ENCODE measurements at places on chromosomes 16 and 17.

DNA sequence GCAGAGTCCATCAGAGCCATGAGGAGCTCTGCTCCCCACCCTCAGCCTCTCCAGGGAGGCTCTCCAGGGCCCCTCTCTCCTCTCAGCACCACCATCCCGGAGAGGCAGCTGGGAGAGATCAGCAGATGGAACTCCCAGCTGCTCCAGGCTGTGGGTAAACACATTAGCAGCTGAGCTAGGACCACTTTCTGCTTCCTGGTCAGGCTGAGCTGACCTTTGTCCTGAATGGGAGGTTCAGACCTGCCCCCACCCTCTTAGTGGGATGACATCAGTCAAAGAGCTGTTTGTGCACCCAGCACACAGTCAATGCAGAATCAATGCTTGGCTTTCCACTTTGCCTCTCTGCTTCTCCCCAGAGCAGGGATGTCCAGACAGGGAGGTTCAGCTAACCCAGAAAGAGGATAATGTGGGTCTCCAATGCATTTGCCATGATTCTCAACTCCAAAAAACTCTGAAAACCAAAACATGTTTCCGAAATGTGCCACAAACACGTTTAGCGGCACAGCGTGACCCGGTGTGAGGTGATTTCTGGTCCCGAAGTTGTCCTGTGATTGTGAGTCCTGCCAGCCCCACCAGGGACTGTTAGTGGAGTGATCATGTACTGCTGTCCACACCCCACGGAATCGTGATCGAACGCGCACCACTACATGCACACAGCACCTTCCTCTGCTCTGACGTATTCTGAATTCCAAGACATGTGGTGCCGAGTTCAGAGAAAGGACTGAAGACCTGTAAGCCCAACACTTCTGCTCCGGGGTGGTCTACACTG is 6.7 kb downstream of the GPR142 start:
- DNase-seq = no peak

DNA sequence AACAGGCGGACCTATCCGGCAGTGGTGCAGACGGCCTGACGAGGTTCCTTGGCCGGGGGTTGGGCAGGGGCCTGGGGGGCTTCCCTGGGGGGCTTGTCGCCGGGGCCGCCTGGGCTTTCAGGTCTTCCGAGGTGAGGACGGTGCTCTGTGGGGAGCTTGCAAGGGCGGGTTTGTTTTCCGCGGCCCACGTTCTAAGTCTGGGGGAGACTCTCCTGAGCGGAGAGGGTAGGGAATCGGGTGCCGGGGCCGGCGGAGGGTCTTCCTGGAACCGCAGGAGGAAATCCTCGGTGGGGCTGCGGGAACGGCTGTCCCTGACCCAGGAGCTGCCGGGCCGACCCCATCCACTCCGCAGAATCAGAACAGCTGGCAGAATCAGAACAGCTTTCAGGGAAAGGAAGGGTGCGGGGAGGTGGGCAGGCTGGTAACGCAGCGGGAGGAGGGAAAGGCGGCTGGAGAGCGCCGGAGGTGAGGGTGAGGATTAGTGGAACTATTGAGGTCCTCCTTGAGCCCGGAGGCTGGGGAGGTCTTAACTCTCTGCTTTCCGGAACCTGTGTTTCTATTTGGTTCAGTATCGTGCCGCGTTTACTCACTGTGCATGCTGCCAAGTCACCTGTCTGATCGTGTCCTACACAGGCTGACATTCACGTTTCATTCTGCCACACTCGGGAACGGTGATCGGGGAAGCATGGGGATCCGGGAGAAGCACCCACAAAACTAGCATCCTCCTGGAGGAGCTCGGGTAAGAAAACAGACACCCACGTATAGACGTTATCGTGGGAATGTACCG is 28.9 kb downstream of the CPSF4L start:
- no peak for DNase-seq

DNA sequence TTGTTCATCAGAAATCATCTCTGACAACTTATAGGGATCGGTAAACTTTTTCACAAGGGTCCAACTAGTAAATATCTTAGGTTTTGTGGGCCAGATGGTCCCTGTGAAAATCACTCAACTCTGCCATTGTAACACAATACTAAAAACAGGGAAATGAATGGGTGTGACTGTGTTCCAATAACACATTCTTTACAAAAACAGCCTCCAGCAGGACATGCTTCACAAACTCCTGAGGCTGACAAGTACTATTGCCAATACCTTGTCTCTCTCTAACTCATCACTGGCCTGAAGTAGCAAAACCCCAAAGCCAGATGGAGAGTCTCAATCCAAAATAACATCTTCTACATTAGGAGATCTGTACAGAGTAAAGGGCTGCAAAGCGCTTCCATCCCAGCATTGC is 312.3 kb downstream of the TOX3 start:
- no peak for DNase-seq

DNA sequence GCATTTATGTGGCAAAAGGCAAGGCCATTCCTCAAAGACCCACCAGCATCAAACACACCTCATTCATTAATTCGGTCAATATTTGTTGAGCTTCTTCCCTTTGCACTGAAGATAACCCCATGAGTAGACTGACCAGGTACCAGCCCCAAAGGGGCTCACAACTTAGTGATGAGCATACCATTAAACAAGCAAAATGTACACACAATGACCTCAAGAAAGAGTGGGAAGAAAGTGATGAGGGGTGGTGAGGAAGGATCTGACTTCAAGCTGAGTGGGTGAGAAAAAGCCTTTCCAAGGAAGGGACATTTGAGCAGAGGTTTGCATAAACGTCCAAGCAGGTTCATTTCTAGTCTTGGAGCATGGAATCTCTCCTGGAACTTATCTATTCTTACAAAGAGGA is 562.5 kb downstream of the TOX3 start:
- no peak for DNase-seq

- DNase-seq = no peak
Measured at GRCh38 chr17:2959371-2960130, 103.9 kb downstream of the OR1D5 start.

DNA sequence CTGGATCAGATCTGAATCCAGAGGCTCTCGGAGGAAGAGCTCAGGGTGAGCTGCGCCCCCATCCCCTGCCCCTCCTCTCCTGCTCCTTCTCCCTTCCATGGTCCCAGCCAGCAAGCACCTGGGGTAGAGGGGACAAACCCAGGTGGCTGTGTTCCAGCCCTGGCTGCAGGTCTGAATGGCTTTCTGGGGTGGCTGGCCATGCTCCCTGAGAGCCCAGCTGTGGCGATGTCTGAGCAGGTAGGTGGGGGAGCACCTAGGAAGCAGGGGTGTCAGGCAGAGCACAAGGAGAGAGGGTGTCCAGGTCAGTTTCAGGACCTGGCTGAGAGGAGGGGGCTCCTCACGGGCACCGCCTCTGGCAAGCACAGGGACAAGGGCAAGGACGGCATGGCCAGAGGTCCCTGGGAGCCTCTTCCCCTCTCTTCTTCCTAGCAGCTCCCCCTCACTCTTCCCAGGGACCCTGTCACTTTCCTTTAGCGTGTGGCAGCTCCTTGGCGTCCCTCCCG is 310.0 kb downstream of the SEC14L1 start:
- no peak for DNase-seq

DNA sequence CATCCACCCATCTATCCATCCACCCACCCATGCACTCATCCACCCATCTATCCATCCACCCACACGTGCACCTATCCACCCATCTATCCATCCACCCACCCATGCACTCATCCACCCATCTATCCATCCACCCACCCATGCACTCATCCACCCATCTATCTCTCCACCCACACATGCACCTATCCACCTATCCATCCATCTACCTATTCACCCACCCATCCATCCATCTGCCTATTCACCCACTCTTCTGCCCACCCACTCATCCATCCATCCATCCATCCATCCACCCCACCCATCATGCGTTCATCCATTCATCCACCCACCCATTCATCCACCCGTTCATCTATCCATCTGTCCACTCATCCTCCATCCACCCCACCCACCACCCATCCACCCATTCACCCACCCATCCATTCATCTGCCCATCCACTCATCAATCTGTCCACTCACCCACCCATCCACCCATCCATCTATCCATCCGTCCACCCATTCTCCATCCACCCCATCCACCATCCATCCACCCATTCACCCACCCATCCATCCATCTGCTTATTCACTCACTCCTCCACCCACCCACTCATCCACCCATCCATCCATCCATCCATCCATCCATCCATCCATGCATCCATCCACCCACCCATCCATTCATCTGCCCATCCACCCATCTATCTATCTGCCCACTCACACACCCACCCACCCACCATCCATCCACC is 35.1 kb upstream of the CBFA2T3 start:
- no peak for DNase-seq

DNA sequence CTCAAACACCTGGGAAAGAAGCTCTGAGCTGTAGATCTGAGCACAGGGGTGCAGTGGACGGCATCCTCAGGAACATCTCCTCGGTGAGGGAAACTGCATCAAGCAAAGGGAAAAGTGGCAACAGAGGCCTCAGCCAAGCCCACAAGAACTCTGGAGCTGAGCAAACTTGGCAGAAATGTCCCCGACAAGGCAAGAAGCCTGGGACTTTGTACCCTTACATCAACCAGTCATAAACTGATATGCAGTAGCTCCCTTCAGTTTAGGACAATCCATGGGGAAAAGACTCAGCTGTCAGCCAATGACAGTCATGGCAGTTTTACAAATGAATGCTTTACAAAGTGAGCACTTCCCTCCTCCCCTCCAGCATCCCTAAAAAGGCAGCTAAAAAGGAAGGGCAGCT is 210.0 kb upstream of the DYNLRB2 start:
- no peak for DNase-seq

DNA sequence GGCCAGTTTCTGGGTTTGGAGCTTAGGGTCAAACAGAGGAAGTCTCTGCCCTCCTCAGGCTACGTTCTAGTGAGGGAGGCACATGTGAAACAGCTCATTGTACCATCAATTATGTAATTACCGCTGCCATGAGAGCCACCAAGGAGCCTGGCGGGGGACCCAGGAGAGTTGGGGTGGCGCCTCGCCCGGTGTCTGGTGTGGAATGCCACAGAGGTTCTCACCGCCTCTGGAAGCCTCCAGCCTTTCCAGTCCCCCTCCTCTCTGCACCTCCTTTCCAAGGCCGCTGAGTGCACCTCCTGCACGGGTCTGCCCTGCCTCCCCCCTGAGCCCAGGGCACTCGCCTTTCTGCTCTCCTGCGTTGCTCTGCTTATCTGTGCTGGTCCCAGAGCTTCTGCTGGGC is 51.4 kb downstream of the SREBF1 start:
- no peak for DNase-seq

- no peak for DNase-seq
Measured at GRCh38 chr17:49572226-49572625, 3.4 kb upstream of the NXPH3 start.

GRCh38 chr17:32733401-32733800 is 143.5 kb downstream of the MYO1D start:
- no peak for DNase-seq

DNA sequence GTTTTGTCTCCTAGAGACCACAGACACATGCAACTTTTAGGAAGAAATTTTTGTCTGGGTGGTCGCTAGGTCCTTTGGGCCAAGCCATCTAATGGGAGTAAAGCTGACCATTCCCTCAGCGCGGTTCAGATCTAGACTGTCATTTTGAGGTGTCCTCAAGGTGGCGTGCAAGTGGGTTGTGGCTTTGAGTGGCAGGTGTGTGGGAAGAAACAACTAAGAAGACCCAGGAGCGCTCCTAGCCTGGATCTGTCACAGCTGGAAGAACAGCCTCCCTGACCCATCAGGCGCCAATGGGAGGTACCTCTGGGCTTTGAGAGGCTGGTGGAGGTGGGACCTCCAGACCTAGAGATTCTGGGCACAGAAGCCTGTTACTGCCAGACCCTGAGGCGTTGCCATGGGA is 645.1 kb downstream of the KCNJ18 start:
- DNase-seq = no peak

GRCh38 chr17:42878123-42878880 is 22.3 kb upstream of the G6PC1 start:
- DNase-seq = no peak

GRCh38 chr17:19237389-19238166 is 412 bp downstream of the EPN2 start:
- no peak for DNase-seq

DNA sequence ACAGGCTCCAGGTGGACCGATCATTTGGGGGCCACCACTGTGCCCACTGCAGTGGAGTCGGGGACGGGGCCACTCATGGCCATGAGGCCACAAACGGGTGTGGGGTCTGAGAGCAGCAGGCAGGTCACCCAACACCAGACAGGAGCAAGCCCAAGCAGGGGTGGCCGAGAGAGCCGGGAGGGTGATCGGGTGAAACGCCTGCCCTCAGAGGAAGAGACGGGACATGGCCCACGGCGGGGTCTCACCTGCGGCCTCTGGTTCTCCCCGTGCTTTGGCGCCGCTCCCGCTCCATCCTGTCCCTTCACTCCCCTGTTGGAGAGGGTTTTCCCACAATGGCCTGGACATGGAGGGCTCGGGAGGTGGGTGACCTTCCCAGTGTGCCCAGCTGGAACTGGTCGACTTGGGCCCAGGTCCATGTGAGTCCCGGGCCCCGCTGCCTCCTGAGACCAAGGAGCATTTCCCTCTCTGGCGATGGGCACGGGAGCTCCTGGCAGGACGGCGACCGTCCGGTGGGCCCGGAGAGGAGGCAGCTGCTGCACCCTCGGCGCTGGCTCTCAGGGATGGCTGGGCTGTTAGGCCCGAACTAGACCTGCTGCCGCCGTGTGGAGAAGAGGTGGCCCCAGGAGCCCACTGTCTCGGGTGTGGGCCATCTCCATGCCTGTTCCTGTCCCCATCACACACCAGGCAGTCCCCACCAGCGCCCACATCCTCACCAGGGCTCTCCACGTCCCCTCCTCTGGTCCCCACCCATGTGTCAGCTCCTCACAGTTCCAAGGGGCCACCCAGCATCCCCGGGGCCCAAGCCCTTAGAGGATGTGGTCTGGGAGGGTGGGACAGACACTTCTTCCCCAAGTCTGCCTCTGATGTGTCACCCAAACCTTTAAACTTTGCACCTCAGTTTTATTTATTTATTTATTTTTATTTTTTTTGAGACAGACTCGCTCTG is 13.4 kb upstream of the BAHCC1 start:
- DNase-seq = no peak

GRCh38 chr17:74337834-74338500 is 11.9 kb downstream of the KIF19 start:
- DNase-seq = no peak

- no peak for DNase-seq
Measured at GRCh38 chr17:77636835-77637817, 321.4 kb upstream of the TNRC6C start.

- DNase-seq = no peak
Measured at GRCh38 chr17:50170662-50171370, 5.0 kb downstream of the SGCA start.

DNA sequence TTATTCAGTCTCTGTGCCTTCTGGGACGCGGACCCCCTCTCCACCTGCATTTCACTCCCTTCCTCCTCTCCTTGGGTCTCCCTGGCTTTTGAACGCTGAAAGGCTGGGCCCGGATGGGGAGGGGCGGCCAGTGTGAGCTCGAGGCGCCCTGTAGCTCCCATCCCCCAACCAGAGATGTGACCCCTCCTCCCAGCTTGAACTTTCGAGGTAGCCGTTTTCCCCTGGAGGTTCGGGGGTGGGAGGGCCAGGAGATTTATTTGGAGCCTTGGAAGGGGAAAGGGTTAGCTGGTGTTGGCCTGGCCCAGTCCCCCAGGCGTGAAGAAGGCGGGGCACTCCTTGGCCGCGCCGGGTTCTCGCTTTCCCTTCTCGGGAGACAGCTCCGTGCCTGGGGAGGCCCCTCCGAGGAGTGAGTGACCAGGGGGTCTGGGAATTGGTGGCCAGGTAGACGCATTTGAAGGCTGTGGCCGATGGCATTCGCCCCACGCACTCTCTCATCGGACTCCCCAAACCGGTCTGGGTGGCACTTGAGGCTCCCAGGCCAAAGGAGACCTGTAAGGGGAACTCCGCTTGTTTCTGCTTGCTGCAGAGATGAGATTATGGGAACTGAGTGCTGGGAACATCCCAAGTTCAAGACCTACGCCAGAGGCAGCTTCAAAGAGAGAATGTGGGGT is 942 bp downstream of the LDAF1 start:
- no peak for DNase-seq

Measured in non-pigmented ciliary epithelial cell (primary cell).